ENCODE measurements at places on chromosomes 5 and 9.
A peak's percentile ranks its signal among the peaks of the same experiment; 100 is the strongest.

DNA sequence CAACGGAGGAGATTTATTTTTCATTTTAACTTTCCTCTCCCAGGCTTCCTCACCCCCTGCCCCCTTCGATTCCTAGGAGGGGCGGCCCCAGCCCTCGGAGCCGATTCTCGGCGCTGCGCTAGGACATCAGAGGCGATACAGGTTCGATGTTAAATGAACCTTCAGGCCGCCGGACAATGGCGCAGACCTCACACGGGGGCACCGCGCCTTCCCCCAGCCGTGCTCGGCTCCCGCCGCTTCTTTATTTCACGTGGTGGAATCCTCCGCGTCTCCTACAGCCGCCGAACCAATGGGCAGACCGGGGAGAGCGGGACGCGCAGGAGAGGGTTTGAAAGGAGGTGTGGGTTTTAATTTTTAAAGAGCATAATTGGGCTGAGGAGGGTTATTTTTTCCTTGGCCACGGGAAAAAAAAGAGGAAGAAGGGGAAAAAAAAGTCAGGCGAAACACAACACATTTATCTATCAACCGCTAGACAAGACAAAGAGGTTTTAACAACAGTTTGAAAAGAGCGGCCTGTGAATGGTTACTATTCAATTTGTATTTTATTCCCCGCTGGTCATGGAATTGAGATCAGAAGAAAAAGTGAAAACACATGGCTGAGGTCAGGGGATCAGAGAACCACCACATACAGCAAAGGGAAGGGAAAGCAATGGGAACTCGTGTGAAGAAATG, 126.8 kb downstream of the TMEM174 start:
- DNase-seq, result no peak

DNA sequence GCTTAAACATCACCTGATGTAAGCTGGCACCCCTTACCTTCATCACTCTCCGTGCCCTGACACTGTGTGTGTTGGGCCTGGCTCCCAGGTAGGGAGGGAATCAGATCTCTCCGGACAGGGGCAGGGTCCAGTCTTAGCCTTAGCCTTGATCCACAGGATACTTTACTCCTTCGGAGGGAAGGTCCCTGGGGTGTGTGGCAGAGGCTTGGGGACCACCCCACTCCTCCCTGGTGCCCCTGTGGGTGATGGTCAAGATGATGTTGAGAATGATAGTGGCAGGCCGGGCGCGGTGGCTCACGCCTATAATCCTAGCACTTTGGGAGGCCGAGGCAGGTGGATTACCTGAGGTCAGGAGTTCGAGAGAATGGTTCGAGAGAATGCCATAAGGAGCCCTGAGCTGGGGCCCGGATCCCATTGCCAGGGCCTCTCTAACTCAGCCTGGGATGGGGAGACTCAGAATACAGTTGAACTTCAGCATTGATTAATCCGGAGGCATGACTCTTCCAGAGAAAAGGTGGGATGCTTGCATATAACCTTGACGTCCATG, 269.5 kb downstream of the HSPA4 start:
- no peak for DNase-seq

DNA sequence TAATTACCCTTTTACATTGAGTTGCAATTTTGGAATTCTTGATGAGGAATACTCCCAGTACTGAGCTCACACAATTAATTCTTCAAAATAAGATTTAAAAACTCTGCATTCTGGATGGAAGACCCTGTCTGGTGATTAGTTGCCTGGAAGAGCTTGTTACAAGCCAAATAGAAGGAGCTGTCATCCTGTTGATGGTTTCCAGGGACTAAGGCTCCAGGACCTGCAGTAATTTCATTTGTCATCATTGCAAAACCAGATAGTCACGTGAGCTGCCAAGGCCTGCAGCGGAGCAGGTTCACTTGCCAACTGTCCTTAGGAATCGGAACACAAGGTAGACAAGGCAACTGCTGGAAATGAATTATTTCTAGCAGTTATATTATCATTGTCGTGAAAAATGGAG, 597.7 kb downstream of the CCDC171 start:
- peak; percentile 3 for DNase-seq

DNA sequence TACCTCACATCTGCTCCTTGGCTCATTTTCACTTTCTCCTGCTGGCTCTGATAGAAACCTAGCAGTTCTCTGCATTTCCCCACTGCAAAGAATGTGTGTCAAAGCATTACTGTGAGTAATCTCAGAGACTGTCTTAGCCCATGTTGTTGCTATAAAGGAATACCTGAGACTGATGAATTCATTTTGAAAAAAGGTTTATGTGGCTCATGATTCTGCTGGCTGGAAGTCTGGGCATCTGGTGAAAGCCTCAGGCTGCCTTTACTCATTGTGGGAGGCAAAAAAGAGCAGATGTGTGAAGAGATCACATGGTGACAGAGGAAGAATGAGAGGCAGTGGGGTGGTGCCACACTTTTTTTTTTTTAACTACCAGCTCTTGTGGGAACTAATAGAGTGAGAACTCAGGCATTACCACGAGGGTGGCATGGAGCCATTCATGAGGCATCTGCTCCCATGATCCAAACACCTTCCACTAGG, 191.6 kb upstream of the CTNND2 start:
- DNase-seq, result no peak

DNA sequence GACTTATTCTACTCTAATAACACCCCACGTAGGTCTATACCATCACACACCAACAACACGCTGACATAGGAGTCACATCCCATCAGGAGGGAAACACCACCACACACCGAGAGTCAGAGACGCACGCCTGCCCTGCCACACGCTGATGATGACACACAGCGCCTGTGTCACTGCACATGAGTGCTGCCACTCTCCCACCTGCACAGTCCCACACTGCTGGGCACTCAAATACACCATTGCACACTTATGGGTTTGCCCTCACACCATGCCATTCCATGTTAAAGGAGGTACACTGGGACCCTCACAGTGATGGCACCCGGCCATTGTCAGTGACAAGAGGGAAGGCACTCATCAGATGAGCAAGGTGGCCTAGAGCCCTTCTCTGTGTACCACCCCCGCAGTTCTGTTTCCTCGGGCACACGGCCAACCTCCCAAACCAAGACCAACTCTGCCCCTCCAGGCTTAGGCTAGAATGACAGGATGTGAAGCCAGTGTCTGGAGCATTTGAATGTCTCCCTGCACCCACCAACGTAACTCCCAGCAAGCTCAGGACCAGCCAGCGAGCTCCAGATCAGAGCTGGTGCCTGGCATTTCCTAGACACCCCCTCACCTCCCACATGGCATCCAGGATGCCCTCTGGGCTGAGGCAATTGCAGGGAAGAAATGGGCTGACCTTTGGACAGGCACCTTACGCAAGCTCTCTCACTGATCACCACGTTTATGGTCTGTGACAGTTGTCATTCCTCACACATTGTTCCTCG, 3.6 kb upstream of the CPLX2 start:
- peak; percentile 6 for DNase-seq

DNA sequence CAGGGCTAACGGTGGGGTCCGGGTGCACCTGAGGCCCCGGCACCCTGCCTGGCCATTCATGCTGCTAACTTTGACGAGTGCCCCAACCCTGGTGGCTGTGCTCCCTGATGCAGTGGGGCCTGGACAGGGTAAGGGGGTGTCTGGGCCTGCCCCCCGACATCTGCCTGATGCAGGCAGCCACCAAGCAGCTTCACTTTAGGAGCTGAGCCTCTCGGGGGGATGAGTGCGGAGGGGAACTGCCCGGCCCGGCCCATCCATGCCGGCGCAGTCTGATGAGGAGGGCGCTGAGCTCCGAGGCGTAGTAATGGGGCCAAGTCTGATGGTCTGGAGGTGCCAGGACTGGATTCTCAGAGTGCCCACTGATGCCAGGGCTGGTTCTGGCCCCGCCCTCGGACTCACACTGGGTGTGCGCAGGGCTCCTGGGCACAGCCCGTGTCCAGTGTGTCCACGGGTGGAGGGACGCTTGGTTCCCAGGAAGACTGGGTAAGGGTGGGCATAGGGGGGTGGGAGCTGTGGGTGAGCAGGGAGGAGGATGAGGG, 16.5 kb downstream of the DNLZ start:
- DNase-seq, result no peak

Measured in kidney tubule cell (primary cell).